ENCODE measurements at places on chromosomes 12 and 14. TPM values are rescaled to one million over a fixed set of nuclear protein-coding genes. Genes with fewer than 3 reads are reported as not detected.

Gene PLA2G1B
- total RNA-seq, result not detected

GRCh38 chr12:94421868-94422740, 37.6 kb downstream of the CEP83 start:
- DNase-seq, result no peak

Gene C12orf50
- total RNA-seq, result 0.16 TPM

- DNase-seq, result no peak
Measured at GRCh38 chr14:89927186-89927865, 27.2 kb downstream of the EFCAB11 start.

Gene PTPRO
- total RNA-seq, result 1.4 TPM

DNA sequence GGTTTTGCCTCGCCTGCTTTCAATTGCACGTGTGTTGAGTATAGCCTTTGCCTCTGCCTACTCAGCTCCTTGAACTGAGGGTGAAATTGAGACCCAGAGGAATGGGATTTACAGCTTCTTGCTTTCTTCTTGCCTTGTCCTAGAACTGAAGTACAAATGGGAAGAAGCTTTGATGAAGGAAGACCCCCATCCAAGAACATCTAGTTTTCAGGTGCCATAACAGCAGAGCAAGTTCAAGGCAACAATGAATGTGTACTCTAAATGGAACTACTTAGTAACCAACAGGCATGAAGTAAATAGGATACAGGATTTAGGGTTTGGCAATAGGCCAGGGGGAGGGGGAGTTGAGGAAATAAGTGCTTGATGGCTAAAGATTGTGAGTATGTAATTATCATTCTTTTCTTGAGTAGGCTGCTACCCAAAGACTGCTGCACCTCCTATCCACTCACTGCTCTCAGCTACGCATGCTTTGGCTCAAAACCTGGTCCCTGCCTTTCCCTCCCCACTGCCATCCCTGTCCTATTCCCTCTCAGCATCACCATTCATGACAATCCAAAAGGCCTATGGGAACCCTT, 2.1 kb downstream of the GPX2 start:
- no peak for DNase-seq

DNA sequence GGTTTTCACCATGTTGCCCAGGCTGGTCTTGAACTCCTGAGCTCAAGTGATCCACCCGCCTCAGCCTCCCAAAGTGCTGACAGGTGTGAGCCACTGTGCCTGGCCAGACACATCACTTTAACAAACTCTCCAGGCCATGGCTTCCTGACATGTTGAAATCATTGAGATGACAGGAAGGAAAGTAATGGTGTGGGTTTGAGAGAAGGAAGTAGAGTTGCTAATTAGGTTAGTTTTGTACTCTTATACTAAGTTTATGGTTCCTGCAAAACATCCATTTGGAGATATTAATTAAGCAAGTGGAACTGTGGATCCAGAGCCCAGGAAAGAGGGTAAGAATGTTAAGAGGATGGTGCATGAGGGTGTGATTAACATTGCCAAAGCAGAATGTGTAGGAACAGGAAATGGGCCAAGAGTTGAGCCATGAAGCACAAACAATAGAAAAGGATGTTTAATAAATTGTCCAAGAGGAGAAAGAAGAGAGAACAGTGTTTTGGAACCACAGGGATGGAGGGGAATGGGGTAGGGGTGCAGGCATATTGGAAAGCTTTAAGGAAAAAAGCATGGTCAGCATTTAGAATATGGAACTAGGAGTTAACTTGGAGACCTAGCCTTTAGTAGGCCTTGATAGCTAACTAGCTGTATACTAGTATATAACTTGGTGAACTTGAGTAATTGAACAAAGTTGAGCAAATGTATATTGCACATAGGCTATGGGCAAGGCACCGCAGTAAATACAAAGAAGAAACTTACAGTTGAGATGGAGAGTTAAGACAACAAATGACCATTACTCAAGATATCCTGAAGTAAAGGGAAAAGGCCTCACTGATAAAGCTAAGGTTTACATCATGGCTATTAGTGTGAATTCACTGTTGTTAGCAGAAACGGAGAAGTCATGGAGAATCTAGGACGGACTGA, 91.3 kb upstream of the DNM1L start:
- no peak for DNase-seq

Gene C12orf42
- total RNA-seq, result 0.19 TPM

Gene FOXN3
- 80.1 TPM for total RNA-seq

DNA sequence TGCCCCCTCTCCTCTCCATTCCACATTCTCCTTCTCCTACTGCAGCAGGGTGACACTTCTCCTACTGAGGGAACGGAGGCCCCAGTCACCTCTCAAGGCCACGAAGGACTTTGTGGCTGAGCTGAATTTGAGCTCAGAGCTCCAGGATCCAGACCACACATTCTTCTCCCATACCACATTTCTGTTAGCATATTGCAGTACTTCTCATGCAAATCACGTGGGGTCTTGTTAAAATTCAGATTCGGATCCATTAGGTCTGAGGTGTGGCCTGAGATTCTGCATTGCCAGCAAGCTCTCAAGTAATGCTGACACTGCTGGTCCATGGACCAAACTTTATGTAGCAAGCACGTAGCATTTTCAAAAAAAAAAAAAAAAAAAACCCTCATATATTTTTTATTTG, 9.6 kb upstream of the IFI27L2 start:
- DNase-seq, result no peak

Gene PTGER2
- total RNA-seq, result 20.8 TPM

GRCh38 chr12:65432114-65432513, 153.6 kb downstream of the MSRB3 start:
- DNase-seq, result no peak

DNA sequence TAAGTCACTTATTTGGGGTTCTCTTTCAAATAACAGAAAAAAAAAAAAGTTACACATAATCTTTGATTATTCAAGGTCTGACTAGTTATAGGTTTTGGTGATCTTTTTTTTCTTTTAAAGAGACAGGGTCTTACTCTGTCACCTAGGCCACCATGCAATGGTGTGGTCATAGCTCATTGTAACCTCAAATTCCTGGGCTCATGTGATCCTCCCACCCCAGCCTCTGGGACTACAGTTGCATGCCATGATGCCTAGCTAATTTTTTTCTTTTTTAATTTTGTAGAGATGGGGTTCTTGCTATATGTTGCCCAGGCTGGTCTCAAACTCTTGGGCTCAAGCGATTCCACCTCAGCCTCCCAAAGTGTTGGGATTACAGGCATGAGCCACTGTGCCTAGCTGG, 56.5 kb upstream of the CFL2 start:
- DNase-seq, result no peak

- DNase-seq, result no peak
Measured at GRCh38 chr12:1616233-1617066, 12.6 kb upstream of the WNT5B start.

GRCh38 chr12:22044391-22044790, 1.6 kb upstream of the CMAS start:
- no peak for DNase-seq

Gene MGP
- total RNA-seq, result not detected

DNA sequence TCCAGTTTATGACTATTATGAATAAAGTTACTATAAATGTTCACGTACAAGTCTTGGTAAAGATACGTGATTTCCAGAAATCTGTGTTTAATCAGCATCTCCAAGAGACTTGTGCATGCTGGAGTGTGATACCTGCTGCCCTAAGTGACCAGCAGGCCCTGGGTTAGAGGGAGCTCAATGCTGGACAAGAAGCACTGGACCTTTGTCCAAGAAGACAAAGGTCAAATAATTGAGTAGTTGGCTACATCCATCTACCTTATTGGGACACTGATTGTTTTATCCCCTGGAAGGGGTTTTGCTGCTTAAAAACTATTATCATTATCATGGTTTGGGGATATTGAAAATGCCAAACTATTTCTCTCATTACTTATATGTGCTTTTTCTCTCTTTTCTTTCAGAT, 37.0 kb upstream of the CHST11 start:
- no peak for DNase-seq

All from activated naive CD8-positive, alpha-beta T cell treated with anti-CD3 and anti-CD28 coated beads for 36 hours (primary cell).